Epithelial cell of esophagus (primary cell): ENCODE measurements at places on chromosomes 1 and 21.
A peak's percentile ranks its signal among the peaks of the same experiment; 100 is the strongest.

GRCh38 chr1:145936247-145936646 lies 9.0 kb upstream of the RBM8A start:
- DNase-seq = peak; percentile 35

- no peak for DNase-seq
Measured at GRCh38 chr21:27240839-27241238, 274.0 kb upstream of the ADAMTS5 start.

GRCh38 chr1:33724348-33724747 lies 139.5 kb upstream of the HMGB4 start:
- DNase-seq = no peak

- no peak for DNase-seq
Measured at GRCh38 chr1:27562534-27563340, 41.2 kb downstream of the AHDC1 start.

DNA sequence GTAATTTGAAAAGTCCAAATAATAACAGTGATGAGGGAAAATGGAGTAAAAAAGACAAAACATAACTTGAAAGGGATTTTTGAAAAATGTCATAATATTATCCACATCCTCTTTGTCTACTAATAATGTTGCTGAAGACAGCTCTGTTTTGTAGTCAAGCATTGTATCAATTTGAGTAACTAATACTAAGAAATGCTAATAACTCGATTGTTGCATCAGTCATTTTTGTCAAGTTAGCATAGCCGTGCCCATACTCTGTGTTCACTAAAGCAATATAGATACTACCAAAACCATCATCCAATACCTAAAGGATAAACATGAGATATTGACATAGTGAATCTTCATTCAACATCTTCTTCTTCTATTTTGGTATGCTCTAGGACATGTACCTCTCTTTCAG lies 17.3 kb downstream of the PDC start:
- DNase-seq = no peak

GRCh38 chr1:182337736-182338571 lies 53.6 kb downstream of the GLUL start:
- DNase-seq = no peak

DNA sequence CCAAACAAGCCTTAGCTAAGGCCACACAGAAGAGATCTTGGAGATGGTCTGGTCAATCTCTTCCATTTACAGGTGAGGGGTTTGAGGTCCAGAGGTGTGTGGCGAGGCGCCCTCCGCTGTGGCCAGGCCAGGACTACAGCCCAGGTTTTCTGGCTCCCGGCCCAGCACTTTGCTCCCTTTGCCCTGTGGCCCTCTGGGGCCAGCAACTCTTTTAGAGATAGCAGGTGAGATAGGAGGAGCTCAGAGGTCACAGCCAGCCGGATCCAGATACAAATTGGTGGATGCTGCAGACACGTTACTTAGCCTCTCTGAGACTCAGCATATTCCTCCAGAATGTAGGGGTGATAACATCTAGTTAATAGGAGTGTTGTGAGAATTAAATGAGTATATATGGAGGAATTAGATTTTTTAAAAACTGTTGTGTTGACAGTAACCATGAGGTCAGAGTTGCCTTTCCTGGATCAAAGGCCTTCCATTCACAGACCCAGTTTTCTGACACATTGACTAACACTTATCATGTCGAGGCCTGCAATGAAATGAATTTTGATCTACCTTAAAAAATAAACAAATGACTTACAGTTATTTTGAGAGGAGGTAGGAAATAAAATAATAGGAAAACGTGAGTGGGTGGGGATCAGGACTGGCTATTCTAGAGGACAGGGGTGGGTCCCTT lies 16.6 kb downstream of the TEX35 start:
- peak; percentile 79 for DNase-seq

DNA sequence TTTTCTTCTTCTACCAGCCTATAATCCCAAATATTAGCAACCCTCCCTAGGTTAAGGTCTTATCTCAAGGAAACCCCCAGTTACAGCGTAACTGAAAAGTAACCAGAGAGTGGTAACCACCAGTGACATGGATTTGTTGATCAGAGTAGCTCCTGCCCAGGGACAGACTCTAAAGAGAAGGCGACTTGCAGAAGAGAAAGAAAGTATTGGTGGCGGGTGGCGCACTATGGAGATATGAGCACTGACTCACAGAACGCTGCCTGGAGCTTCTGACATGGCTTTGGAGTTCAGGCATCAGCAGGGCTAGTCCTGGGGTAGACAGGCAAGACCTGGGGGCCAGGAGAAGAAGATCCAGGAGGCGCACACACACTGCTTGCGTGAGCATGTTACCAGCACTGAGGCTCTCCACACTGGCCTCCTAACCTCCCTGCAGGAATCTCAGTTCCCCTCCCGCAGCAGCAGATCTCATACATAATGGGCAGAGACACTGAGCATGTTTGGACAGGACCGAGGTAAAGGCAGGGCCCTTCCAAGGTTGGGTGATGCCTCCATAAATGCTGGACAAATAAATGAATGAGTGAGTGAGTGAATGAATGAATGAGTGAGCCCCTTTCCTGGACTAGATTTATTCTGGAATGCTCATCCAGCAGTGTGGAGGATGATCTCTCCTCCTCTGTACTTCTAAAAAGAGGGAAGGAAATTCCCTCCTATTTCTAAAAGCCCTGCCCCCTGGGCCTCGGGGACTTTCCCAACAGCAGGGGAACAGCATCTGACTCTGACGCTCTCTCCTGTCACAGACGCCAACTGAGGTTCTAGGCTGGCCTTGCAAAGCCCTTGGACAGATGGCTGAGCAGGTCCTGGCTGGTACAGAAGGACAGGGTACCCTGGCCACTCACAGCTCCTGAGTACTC lies 175.5 kb downstream of the CLIC6 start:
- peak; percentile 78 for DNase-seq

- no peak for DNase-seq
Measured at GRCh38 chr1:56726706-56727105, 81.6 kb downstream of the PRKAA2 start.

DNA sequence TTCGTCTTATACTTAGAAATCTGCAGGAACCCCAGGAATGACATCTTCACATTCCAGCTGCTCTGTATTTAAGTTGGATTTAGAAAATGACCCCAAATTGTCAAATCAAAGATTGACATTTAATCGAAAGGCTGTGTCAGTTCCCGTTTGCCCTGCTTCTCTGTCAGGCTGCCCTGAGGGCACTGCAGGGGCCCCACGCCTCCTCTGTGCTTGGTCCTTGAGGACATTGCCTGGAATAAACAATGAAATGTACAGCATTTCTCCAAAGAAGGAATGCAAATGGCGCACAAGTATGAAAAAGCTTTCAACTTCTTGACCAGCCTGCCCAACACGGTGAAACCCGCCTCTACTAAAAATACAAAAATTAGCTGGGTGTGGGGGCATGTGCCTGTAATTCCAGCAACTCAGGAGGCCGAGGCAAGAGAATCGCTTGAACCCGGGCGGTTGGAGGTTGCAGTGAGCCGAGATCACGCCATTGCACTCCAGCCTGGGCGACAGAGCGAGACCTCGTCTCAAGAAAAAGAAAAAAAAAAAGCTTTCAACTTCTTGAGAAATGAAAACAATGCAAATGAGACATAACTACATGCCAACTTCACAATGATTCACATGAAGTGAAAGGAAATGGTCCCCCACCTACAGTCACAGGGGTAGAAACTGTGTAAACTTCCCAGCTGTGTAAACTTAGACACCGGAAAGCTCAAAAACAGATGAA lies 3.0 kb downstream of the TMPRSS3 start:
- DNase-seq = peak; percentile 26

DNA sequence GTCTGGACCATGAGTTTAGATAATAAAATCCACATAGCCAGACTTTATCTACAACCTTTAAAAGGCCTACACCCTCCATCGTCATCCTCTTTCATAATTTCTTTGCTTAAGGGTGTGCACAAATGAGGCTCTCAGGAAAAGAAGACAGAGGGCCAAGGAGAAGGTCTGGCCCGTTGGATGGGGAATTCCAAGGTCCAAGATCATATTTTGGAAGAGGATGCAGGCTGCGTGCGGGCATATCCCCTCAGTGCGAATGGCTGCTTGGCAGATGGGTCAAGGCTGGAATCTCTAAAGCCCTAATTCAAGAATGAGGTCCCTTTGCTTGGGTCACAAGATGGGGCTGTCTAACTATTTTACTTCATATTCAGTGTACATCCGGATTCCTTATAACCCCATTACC lies 782.2 kb upstream of the NCAM2 start:
- DNase-seq = no peak

DNA sequence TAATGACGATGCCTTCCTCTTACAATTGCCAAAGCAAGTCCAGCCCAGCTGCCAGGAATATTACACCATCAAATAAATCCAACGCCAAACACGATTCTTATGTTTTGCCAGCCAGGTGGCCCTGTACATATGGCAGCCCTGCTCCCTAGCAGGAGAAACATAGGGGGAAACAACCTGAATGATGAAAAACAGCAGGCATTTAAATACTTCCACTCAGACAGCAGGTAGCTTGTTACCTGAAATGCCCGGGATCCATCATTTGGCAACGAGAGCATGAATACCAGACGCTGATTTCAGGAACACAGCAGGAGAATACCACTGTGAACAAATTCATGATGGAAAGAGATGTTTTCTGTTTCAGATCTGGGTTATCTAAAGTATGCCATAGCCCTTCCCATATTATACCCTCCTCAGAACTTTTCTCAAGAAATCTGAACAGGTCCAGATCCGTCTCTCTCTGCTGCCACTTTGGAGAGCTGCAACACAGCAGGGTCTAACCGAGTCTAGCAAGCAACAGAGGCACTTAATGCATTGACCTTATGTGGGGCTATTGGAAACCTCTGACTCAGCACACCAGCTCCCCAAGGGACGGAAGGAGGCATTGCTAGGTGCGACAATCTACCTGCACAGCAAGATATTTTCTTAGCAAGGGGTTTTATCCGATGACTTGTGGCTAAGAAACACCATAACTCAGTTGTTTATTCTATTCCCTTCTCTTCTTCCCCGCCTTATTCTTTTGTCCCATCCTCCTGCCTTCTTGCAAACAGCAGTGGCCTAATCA lies 166.3 kb downstream of the BARHL2 start:
- DNase-seq = peak; percentile 2

DNA sequence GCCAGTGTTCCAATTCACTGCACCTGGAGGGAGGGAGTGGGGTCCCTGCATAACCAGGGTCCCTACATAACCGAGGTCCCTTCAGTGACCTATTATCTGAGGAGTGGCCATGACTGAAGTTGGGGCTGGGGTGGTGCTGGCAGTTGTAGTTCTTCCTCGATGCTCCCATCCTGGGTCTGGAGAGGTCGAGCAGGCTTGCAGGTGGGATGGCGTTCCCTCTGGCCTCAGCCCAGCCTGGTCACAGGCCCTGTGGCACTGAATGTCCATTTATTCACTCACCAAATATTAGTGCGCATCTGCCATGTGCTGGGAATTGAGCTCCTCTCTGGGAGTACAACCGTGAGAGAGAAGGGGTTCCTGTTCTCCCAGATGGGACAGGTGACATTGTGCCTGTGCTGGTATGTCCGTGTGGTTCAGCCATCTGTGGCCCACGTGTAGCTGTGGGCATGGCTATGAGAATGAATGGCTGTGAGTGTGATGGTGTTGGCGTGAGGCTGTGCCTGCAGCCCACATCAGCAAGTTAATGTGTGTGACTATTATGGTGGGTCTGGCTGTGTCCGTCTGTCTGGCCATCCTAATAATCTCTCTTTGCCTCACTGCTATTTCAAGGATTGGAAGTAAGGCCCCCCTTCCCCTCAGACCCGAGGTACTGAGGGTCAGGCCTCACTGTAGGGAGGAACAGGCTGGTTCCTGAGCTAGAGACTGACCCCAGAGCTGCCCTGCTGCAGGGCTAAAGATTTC lies 3.9 kb upstream of the SLC6A9 start:
- DNase-seq = no peak

DNA sequence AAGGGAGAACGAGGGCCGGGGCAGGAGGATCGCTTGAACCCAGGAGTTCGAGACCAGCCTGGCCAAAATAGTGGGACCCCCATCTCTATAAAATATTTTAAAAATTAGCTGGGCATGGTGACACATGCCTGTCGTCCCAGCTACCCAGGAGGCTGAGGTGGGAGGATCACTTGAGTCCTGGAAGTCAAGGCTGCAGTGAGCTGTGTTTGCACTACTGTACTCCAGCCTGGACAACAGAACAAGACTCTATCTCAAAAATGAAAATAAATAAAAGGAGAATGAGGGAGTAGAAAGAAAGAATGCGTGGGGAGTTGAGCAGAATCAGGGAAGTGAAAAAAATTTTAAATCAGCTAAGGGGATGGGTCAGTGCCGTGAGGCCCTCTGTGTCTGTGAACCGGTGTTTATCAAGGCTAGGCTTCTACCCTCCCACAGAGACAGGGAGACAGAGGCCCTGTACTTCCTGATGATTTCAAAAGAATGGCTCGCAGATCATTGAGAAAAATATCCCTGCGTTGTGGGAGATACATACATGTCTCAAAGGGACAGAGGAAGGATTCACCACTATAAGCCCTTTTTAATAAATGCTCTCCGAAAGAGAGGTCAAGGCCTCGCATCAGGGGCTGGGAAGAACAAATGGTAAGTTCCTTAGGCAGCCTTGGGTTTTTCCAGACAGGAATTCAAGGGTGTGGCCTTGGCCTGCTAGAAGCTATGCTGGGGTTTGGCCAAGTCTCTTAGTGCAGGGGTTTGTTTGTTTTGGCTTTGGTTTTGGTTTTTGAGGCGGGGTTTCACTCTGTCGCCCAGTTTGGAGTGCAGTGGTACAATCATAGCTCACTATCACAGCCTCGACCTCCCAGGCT lies 20.7 kb downstream of the IL10RB start:
- peak; percentile 50 for DNase-seq

GRCh38 chr1:68237040-68237439 lies 4.7 kb upstream of the WLS start:
- no peak for DNase-seq

- DNase-seq = no peak
Measured at GRCh38 chr1:9399510-9400424, 107.1 kb downstream of the SPSB1 start.

GRCh38 chr21:42143111-42143510 lies 72.0 kb downstream of the UMODL1 start:
- no peak for DNase-seq

GRCh38 chr1:223631956-223632355 lies 33.5 kb downstream of the CAPN8 start:
- DNase-seq = no peak

- DNase-seq = no peak
Measured at GRCh38 chr1:222187566-222188332, 360.2 kb downstream of the HHIPL2 start.

DNA sequence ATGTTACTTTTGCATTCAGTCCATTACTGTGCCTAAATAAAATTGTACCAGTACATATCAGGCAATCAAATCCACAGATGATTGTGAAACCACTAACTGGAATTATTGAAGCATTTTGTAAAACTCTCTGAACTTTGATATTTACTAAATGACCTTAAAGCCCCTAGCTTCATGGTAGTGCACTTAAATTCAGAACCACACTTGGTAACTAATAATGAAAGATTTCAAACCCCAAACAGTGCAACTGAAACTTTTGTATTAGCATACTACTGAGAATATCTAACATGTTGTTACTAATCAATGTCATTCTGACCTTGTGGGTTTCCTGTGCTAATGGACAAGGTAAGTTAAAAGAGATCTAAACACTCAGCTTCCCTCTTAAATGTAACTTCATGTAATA lies at the start of gene CFHR3:
TSS of gene CFHR3 (plus strand) at position 238 of the 400 bp plus-strand sequence. CDS start at position 285, 47 bp downstream.
- no peak for DNase-seq

- no peak for DNase-seq
Measured at GRCh38 chr1:1755426-1755825, 22.8 kb downstream of the NADK start.
